Fibroblast of skin of right biceps (primary cell): ENCODE measurements at places on chromosomes 5 and 9.

DNA sequence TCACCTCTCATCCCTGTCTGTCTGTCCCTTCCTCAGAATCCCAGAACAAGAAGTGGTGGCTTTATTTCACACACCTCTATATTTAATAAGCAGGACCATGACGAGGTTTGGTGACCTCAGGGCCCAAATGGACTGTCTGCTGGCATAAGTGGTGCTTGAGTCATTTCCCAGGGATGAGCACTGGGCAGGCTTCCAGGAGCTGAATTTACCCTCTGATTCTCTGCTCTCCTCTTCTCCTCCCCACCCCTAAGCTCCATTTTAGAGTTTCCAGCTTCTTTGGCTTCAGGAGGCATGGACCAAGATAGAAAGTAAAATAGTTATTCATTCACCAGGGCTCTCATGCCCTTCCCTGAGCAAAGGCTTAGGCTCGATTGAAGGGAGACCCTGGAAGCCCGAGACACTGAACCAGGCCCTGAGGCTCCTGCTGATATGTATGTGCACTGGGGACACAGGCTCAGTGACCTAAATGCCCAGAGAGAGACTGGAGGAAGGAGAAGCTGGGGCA lies 69.1 kb downstream of the PPARGC1B start:
- DNase-seq: peak; percentile 87

DNA sequence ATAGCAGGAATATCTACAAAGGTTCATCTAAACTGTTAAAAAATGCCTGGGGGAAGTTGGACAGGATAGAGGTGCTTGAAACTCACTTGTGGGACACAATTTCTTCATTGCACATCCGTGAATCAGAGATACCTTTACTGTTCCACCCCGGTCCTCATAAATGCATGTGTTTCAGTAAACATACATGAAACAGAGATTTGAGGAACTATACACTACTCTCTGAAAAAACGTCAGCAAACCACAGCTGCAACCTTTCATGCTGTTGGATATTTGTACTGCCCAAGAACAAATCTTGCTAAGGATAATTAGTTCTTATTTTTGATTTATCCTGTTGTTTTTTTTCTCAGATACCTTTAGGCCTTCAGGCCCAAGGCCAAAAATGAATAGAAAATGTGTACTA lies 337.3 kb downstream of the KDM4C start:
- DNase-seq: no peak

- DNase-seq: no peak
These were observed 108.9 kb downstream of the GDNF start for GRCh38 chr5:37730896-37731455.

- peak; percentile 83 for DNase-seq
These were observed 1.8 kb downstream of the MARCHF6 start for GRCh38 chr5:10355071-10355889.

- DNase-seq: no peak
These were observed 19.8 kb upstream of the HEXB start for GRCh38 chr5:74665273-74665672.

- DNase-seq: no peak
These were observed 73.6 kb downstream of the RPS23 start for GRCh38 chr5:82204567-82204966.

GRCh38 chr5:171010086-171010485 lies 148.3 kb downstream of the RANBP17 start:
- no peak for DNase-seq

- DNase-seq: no peak
These were observed 78.9 kb downstream of the PPP2R2B start for GRCh38 chr5:146799671-146800070.

DNA sequence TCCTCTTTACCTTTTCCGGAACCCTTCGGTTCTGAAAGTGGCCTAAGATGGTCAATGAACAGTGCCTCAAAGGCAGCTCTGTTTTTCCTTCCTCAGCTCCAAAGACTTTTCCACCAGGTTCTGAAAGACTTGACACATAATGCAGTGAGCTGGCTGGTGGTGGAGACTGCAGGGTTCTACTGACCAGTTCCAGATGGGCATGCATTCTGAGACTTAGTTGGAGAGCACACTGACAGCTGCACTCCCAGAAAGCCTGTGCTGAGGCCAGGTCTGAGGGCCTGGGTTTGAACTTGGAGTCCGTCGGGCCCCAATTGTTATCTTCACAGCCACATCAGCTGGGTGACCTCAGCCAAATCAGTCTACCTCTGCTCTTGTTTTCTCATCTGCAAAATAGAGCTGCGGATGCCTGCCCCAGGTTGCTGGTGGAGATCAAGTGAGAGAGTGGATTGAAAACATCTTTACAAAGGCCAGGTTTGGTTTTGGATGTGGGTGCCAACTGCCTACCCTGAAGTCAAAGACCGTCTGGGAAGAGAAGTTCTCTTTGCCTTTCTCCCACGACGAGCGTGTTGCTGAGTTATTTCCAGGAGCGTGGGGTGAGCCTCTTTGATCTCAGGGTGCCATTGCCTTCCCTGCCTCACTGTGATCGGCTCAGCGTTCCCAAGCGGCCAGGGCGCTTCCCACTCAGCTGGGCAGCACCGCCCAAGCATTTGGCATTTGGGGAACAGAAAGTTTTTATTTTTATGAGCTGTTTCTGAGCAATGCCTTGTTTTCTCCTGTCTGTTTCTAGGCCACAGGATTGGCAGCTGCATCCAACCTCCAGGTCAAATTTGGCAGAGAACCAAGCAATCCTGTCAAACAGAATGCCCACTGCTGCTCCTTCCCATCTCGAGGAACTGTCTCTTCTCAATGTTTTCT lies 54.9 kb downstream of the RAD23B start:
- DNase-seq: no peak
